NCI-H1092 (cell line): ENCODE measurements at places on chromosomes 12 and 14.

- no peak for DNase-seq
These were observed 175.8 kb downstream of the TTC8 start for GRCh38 chr14:89000007-89000942.

DNA sequence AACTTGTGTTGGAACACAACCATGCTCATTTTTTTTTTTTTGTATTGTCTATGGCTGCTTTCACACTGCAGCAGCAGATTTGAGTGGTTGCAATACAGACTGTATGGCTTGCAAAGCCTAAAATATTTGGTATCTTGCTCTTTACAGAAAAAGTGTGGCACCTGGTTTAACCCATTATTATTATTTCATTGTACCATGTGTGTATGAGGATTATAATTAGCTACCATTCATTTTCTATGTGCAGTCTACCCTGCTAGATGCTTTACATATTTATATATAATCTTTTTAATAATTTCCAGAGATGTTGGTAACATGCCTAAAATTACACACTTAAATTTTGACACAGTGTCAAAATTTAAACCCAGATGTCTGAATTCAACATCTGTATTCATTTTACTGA is 37.7 kb downstream of the SPATS2 start:
- DNase-seq, result no peak

GRCh38 chr14:52900731-52901130 is 50.1 kb downstream of the FERMT2 start:
- no peak for DNase-seq

DNA sequence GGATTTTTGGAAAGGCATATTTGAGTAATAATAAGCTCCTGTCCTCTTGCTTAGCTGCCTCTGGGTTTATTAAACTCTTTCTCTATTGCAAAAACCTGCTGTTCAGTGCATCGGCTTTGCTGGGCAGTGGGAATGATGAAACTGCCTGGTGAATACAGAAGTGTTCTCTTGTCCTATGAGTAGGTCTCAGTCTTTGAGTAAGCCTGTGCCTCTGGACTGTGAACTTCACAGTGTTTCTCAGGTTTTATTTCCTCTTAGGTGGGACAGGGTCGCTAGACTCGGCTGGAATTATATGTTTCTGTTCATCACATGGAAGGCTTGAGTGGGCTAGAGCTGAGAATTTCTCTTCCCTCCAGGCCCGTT is 46.4 kb downstream of the CRADD start:
- no peak for DNase-seq

DNA sequence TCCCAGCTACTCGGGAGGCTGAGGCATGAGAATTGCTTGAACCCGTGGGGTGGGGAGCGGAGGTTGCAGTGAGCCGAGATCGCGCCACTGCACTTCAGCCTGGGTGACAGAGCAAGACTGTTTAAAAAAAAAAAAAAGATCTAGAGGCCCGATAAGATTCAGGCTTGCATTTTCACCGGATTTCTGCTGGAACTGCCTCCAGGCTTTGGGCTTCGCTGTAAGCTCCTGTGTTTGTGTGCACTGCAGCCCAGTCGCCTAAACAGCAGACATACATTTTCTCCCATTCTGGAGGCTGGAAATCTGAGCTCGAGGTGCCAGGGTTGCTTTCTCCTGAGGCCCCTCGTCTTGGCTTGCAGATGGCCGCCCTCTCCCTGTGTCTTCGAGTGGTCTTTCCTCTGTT is 12.2 kb downstream of the BRI3BP start:
- no peak for DNase-seq

DNA sequence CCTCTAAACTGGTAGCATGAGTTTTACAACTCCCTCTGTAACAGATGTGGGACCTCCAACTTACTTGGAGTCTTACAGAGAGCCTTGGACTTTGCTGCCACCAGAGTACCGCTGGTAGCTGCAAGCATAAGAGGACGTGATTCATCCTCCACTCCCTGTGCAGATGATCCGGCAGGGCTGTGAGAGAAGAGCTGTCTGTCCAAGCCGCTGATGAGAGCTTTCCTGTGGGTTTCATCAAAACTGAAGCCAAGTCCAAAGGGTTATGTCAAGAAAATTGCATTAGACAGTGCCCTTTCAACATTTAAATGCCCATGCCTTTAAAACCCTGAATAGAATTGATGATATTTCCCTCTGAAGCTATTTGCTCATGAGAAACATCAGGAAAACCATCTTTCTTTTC is 85.8 kb downstream of the LLPH start:
- no peak for DNase-seq

- no peak for DNase-seq
These were observed 10.5 kb upstream of the B4GALNT3 start for GRCh38 chr12:449203-449602.

DNA sequence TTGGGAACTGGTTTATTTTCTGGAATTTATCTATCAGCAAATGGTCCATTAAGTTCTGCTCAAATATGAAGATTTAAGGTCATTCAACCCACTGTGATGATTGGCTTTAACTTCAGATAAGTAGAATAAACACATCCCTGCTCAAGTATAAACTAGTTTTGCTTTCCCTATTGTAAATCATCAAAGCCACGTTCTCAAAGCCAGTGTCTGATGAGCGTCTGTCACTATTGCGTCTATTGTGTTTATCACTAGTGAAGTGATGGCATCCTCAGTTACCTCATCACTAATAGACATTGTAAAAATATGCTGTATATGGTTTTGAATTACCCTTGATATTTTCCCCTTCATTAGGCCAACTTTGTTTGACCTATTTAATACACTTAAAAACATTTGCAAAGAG is 351.3 kb downstream of the BCAT1 start:
- no peak for DNase-seq

DNA sequence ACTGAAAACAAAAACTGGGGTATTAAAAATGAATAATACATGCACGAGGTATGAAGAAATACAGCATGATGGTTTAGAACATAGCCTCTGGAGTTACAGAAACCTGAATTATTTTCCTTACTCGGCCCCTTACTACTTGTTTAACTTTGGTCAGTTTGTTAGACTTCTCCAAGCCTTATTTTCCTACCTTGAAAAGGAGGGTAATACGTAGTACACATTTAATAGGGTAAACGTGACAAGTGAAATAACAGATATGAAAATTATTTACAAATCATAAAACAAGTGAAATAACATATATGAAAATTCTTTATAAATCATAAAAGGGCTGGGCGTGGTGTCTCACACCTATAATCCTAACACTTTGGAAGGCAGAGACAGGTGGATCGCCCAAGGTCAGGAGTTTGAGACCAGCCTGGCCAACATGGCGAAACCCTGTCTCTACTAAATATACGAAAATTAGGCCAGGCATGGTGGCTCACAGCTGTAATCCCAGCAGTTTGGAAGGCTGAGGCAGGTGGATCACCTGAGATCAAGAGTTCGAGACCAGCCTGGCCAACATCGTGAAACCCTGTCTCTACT is 11.4 kb upstream of the PKP2 start:
- DNase-seq, result no peak

DNA sequence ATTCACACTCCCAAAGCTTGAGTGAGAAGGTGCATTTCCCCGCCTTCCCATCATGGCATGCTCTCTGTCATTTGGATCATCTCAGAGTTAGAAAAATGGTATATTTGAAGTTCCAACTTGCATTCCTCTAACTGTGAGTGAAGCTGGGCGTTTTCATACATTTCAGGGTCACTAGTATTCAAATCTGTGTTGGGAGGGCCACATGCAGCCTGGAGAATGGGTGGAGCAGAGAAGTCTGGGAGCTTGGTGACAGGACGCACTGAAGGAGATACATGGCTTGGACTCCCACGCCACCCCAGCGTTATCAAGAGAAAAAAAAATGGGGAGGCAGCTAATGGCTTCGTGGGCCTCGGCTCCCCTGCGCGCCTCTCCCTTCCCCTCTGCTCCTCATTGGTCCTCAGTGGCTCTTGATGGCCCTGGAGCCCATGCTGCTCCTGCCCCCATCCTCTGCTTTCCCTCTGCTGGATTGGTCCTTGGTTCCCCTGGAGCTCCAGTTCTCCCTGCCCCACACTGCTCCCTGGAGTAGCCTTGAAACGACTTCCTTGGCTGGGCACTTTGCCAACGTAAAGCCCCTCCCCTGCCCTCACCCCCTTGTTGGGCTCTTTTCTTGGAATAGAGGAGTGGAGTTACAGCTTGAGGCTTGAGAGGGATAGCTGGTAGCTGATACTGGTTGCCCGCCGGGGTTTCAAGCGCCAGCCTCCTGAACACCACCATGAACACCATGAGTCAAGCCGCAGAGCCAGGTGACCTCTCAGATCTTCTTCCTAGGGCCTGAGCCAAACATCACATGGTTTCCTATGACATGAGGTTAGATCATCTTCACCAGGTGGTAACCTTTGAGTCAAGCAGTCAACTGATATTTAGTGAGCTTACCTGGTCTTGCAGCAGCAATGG is 139.6 kb downstream of the PRKCH start:
- DNase-seq, result no peak

DNA sequence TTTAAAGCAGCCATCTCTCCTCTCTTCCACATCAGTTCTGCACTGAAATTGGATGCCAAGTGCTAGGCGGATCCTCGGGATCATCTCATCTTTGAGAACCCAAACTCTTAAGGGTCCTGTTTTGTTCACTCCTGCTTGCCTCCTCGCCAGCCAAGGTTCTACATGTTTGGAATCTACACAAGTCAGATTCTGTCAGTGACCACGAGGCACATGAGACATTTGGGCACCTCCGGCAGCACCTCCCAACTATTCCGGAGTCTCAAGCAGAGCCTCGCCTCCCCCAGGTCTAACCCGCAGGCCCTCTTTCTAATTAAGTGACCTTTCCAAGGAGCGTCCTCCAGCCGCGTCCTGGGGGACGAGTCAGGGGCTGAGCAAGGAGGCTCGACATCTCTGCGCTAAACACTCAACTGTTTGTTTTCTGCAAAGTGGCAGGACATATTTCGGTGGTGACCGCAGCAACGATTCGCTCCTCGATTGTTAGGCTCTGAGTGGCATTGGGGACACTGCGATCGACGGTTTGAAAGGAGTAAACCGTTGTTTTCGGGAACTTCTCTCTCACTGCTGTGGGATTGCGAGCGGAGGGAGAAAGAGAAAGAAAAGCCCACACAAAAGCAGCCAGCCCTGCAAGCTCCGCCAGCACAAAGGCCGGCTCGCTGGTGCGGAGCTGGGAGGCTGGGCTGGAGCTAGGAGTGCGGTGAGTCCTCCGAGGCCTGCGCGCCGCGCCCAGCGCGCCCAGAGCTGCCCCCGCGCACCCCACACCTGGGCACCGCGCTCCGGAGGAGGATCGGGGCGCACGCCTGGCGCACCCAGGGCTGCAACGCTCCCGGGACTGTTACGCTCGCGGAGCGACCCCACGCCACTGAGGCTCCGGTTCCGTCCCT is 640 bp downstream of the ARMH4 start:
- DNase-seq, result peak; percentile 19

- no peak for DNase-seq
These were observed 36.6 kb upstream of the CIT start for GRCh38 chr12:119913536-119914330.

DNA sequence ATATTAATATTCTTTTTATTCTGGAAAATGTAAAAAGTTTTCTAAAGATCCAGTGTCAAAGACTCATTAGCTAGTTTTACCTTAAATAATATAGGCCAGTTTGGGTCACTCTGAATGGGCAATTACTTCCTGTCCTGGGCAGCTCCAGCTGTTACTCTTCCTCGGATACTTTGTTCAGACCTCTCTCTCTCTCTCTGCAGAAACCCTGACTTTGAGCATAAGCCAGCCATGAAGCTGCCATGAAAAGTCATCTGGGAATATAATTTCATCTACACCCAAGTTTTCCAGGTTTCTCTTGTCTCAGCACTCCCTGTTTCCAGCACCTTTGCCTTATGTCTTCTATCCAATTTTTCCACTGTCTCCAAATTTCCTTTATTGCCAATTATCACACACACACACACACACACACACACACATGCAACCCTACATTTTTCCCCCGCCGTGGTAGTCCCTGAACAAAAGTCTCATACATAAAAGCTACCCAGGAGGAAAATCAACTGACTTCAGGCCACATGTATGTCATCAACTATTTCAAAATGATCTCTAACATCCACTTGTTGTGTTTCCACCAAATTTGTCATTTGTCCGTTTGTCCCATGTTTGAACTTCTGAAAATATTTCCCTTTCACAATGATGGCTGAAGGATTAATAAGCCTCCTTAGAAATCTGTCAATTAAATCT is 318.1 kb downstream of the SSPN start:
- DNase-seq, result no peak

- DNase-seq, result no peak
These were observed 79.5 kb downstream of the PRIMA1 start for GRCh38 chr14:93708800-93709199.

- no peak for DNase-seq
These were observed 1.0 kb upstream of the SAMD4A start for GRCh38 chr14:54565785-54566409.

GRCh38 chr12:65175385-65175784 is 6.0 kb downstream of the LEMD3 start:
- DNase-seq, result no peak
